ENCODE measurements at places on chromosomes 1 and 21.

DNA sequence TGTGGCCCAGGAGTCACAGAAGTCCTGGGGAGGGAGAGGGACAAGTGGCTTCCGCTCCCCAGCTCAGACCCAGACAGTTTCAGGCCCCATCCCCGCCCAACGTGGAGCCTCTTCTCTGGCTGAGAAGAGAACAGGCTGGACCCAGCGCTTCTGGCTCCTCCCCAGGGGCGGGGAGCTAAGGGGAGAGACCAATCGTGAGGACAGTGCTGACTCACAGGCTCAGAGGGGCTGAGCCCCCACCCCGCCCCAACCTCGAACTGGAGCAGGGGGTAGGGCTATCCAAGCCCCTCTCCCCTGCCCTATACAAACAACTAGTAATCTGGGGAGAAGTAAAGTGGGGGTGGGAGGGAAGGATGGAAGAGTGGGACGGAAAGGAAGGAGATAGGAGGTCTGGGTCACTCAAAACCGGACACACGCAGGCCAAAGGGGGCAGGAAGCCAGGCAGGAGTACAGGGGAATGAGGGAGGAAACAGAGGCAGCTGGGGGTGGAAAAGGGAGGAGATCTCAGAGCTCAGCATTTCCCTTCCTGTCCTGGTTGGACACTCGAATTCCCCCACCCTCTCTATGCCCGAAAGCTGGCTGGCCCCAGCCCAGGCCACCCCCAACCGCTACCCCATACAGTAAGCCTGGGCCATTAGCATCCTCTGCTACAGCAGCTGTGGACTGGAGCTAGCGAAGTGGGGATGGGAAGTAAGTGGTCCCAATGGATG lies at the start of gene SHC1:
Gene SHC1, minus strand, starts transcription at position 117 of the 710 bp plus-strand sequence. CDS start 221 bp downstream, outside the sequence.
- no peak for DNase-seq

GRCh38 chr1:214454569-214455396 lies 96.6 kb downstream of the PTPN14 start:
- DNase-seq = no peak

- DNase-seq = no peak
These were observed 21.0 kb downstream of the HSPA13 start for GRCh38 chr21:14361958-14362357.

DNA sequence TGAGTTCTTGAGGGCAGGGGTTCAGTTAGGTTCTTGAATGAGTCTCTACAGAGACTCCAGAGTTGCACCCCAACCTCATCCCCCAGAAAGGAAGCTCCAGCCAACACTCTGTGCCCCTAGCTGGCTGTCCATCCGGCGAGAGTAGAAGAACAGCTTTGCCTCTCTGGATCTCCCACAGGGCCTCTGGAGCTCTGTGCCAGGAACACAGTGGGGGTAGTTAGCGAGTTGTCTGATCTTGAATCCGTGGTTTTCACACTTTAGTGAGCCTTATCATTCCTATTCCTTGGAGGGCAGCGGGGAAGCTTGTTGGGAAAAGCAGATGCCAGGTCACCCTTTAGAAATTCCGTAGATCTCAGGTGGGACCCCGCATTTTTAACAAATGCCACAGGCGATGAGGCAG lies 45.0 kb downstream of the STUM start:
- DNase-seq = no peak

- peak; percentile 85 for DNase-seq
These were observed 43.4 kb downstream of the IGSF5 start for GRCh38 chr21:39788383-39788782.

- DNase-seq = no peak
These were observed 212.3 kb downstream of the NCAM2 start for GRCh38 chr21:21210552-21210951.

DNA sequence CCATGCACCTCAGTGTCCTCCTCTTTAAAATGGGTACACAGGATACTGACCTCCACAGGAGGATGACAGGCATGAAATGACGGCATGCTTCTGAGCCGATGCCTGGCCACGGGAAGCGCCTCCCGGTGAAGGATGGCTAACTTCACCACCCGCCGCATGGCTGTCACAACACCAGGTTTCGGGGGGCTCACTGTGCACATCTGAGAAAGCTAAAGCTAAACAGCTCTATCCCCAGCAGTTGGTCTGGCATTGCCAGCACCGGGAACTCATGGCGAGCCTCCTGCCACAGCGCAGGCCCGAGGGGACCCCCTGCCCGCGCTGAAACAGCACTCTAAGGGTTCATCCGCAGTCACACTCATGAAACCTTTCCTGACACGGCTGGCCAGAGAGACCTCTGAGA lies 16.0 kb downstream of the NPHP4 start:
- DNase-seq = no peak

DNA sequence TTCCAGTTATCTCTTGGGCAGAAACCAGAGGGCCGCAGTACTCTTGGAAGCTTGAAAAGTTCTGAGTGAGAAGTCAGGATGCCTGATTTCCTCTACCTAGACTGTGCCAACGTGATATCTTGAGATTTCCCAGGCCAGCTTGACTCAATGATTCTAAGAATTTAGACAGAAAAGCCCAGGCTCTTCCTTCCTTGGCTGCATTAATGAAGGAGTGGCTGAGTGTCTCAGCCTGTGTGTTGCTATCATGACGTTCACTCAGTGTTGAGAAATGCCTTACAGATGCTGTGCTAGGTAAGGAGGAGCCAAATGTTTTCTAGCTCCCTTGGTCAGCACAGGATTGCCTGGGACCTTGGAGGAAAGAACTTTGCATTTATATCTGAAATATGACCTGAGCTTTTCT lies 454.1 kb upstream of the USP24 start:
- no peak for DNase-seq

GRCh38 chr1:93649231-93649630 lies 32.4 kb downstream of the BCAR3 start:
- DNase-seq = no peak

DNA sequence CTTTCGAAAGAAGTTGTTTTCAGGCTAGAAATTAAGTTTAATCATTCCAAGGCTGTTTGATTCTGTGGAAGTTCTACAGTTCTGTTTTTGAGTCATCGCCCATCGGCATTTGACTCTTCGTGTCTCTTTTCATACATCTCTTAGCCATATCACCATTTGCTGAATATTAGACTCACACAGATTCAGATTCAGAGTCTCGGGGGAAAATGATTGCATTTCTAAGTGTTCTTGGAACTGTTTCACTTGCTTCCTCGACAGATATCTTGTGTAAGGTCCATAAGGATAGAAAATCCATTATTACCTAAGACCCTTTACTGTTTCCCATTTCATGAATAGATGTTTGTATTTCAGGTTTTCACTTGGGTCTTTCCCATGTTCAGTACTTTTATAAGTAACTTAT lies 237.0 kb upstream of the SGIP1 start:
- no peak for DNase-seq

DNA sequence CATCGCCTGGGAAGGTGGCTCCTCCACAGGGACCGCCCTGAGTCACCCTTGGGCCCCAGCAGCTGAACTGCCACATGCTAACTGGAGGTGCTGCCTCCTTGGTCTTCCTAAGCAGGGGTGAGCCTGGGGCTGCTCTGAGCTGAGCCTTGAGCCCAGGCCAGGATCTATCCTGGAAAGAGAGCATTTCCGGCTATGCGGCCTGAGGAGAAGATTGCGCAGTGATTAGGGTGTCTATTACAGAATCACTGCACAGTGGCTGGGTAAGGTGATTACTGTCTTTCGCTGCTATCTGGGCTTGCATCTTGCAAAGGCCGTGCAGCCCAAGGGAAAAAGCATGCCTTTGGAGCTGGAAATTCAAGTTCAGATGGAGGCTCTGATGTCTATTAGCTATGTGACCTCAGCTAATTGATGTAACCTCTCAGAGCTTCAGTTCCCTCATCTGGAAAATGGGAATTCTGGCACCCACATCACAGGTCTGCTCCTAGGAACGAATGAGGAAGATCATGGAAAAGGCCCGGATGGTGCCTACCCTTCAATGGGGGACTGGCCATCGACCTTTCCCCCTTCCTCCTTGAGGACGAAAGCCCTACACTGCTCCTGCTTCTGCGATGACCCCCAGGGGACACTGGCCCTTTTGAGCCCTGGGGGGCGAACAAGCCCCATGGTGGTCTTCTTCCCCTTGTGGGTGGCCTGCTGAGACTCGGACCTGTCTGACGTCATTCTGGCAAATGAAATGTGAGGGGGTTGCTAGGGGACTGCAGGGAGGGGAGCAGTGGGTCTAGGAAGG lies 38.0 kb downstream of the GPR161 start:
- no peak for DNase-seq

DNA sequence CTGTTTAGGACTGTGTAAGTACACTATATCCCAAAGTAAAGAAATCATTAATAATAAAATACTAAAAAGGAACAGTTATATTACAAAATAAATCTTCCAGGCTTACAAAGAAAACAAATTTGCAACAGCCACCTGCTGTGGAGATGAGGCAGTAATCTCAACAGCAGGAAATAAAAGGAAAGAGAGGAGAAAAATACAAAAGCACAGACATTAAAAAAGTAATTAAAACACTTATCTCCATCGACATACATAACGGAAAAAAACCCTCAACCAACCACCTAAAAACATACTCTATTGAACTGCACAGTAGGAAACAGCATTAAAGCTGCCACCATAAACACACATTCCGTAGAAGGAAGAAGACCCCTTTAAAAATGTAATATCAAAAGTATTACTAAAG lies 317.6 kb downstream of the DPYD start:
- no peak for DNase-seq

- no peak for DNase-seq
These were observed 716.4 kb downstream of the AMY1C start for GRCh38 chr1:104466068-104466467.

DNA sequence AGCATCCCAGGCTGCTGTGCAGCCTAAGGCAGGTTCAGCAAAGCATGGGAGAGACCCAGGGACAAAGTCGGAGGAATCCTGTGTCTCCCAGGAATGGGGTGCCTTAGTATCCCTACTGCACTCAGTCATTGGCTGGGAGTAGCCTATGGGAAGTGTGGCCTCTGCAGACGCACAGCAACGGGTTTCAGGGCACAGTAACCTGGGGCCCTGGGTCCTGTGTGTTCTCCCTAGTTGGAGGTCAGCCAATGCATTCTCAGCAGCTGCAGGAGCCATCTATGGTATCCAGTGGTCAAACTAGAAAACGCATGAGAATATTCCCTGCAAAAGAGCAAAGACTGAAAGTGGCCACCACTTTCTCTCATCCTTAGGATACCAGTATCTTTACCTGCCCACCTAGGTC lies 13.7 kb upstream of the C1orf21 start:
- DNase-seq = no peak

All from NCI-H2107 (cell line).